Right ventricle myocardium inferior (tissue), 1 donor: ENCODE measurements at places on chromosomes 11 and 22. TPM values are rescaled to one million over a fixed set of nuclear protein-coding genes. Genes with fewer than 3 reads are reported as not detected.
A peak's percentile ranks its signal among the peaks of the same experiment; 100 is the strongest.

The C22orf23 gene
- total RNA-seq, result 0.68 TPM

The ZNRF3 gene
- 5.4 TPM for total RNA-seq

DNA sequence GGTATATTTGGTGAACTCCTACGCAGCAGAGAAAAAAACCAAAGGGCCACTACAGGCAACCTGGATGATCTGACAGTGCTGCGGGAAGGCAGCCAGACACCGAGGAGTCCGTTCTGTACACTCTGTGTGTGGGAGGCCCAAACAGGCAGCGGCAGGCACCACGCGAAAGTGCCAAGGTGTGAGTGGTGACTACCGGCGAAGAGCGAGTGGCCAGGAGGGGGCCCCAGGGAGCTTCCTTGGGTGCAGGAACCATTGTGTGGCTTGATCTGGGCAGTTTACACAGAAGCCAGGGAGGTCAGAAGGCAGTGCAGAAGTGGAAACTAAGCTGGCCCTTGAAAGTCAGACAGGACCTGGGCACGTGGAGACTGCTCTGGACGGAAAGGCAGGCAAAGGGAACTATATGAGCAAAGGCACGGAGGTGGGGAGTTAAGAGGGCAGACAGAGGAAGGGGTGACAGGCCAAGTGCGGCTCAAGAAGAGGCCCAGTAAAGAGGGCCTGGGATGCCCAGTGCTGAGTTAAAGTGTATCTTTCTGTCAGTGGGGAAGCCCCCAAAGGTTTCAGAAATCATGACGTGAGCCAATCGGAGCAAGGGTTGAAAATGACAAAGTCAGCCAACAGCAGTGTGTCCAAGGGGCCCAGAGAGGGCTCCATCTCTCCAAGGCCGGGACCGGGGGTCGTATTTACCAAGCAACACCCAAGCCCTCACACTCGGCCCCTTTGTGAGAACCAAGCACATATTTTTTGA, 10.6 kb downstream of the TMEM184B start:
- peak; percentile 75 for DNase-seq

The HEPN1 gene
- total RNA-seq, result not detected

DNA sequence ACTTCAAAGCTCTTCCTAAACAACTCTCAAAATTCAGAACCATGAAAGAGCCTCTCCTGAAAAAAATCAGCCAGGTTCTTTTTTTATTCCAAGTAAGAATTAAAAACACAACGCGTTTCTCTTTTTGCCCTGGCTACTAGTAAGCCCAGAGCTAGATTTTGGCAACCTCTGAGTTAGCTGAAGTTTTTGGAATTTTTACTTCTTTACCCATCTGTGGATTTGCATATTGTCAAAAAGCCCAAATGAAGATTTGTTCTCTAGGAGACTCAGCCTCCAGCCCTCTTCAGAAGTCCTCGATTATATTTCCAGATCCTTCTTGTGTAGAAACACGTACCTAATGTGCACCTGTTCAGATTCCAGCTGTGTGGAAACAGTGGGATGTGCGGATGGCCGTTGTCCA, 517.9 kb downstream of the TBC1D22A start:
- no peak for DNase-seq

The B3GAT1 gene
- 0.16 TPM for total RNA-seq

DNA sequence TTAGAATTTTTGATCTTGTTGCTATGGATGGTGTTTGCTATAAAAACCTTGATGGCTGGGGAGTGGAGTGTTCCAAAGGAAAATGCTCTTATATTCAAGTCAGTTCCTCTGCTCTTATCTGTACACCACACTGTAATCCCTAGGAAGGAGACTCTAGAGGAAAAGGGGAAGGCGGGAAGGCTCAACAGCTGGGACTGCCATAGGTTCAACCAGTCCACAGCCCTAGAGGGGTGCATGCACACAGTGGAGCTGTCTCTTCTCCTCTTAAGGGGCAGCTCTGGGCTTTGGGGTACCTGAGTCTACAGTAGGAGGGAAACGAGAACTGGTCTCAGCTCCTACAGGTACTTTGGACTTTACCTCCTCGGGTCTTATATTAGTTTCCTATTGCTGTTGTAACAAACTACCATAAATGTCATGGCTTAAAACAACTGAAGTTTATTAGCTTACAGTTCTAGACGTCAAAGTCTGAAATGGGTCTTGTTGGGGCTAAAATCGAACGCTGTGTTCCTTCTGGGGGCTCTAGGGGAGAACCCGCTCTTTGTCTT, 77.2 kb upstream of the ZBED5 start:
- DNase-seq, result no peak

GRCh38 chr11:120383518-120384155, 47.4 kb downstream of the ARHGEF12 start:
- no peak for DNase-seq

- DNase-seq, result no peak
Measured at GRCh38 chr11:92123540-92123939, 101.1 kb upstream of the FAT3 start.

GRCh38 chr11:1919391-1920127, at the start of gene TNNT3:
Gene TNNT3, plus strand, starts transcription at chr11:1919703. Its CDS starts 3,172 bp downstream, at chr11:1922875.
- peak; percentile 61 for DNase-seq

DNA sequence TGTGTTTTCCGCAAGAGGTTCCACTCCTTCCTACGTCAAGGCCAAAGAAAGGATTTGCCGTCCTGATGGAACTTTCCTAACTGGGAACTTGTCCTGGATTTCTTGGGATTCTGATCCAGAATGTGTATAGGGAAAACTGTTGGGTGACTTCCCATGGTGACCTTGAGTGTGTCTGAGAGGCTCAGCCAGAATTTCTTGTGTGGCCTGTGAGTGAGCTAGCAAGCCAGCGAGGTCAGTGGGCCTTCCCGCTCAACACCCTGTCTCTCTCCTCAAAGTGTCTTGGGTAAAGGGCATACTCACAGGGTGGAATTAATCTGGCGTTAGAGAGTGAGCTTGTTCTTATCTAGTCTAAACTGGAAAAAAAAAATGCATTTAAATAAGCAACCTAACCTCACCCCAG, 20.4 kb downstream of the ZNRF3 start:
- no peak for DNase-seq

DNA sequence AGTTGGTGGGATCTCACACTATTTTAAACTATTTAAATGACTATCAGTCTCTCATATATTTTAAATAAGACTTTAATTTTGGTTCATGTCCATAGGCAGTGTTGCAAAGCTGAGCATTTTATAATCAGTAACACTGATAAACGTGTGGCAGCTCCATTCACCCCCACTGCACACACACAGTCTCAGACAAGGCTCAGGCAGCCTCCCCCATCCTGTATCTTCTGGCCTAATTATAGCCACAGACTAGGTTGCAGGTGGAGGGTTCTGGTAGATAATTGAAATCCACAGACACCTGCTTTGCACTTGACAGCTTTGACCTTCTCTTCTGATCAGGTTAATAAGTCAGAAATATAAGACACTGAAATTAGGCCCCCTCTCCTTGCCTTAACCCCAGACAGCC, 118.5 kb upstream of the LDLRAD3 start:
- no peak for DNase-seq

GRCh38 chr22:43313244-43313889, 29.8 kb downstream of the SCUBE1 start:
- DNase-seq, result peak; percentile 73

GRCh38 chr11:1073261-1073724, 1.4 kb upstream of the MUC2 start:
- DNase-seq, result peak; percentile 73

DNA sequence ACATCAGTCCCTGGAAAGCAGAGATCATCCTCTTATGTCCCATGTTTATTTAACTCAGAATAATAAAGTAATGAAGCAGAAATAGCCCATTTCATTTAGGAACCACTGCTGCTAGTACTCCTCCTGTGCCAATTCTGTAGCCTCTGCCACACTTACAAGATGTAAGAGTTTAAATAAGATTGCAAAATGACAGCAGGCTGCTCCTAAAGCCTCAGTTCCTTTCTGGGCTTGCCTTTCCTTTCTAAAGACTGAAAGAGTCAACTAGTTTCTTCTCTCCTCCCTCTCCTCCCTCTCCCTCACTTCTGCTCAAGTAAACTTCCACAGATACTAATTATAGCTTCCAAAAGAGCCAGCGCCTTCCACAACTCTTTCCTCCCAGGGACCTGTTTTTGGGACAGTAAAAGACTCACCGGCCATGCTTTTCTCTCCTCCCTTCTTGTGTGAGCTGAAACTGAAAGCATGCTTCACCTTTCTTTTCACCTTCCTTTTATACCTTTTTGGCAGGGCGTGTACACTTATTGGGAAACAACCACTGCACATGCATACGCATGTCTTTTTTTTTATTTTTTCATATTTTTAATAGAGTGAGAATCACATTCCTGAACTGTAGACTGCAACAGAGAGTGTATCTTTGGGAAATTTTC, 26.1 kb upstream of the CARD16 start:
- no peak for DNase-seq

- DNase-seq, result no peak
Measured at GRCh38 chr11:125873881-125874555, 13.4 kb upstream of the HYLS1 start.

The SLC5A12 gene
- total RNA-seq, result not detected

GRCh38 chr11:74012074-74012809, 3.4 kb upstream of the UCP3 start:
- no peak for DNase-seq

- no peak for DNase-seq
Measured at GRCh38 chr11:61158691-61159381, 2.4 kb downstream of the VPS37C start.

The OR5B21 gene
- total RNA-seq, result not detected

The BANF1 gene
- total RNA-seq, result 248 TPM

DNA sequence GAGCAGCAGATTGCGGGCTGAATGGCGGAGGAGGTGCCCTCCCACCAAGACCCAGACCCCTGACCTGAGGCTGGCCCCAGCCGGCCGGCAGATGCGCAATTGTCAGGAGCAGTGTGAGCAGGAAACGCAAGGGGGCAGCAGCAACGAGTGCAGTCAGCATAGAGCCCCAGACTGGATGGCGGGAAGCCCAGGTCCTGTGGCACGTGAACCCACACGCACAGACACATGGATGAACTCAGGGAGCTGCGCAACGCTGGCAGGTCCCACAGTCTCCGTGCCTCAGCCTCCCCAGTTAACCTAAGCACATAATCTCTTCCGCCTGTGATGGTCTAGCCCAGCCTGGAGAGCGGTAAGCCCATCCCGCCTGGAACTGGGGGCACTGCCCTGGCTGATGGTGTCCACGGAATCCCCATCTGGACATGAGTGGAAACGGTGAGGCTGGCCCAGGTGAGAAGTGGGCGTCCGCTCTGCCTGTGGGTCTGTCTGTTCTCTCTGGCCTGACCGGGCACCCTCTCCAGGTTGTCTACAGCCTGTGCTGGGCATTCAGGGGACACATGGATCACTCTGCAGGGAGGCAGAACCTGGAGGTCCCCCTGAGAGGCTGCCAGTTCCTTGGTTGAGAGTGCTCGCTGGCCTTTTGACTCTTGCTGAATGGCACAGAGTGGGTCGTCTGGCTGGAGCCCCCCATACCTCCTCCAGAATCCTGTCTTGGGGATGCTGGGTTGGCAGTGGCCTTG, 626 bp upstream of the TBX10 start:
- DNase-seq, result peak; percentile 68

DNA sequence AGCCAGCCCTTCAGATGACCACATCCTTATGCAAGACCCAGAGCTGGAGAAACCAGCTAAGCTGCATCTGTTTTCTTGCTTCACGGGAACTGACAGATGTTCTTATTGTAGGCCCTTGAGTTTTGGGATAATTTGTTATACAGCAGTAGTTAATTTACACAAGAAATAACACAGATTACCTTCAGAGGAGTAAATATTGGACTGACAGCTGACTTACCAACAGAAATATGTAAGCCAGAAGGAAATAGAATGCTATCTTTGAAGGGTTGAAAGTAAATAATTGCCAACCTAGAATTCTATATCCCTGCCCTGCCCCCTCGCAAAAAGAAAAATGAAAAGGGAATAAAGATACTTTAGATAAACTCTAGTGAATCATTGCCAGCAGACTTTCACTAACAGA, 124.1 kb downstream of the WNT7B start:
- no peak for DNase-seq

- no peak for DNase-seq
Measured at GRCh38 chr11:11117730-11118129, 235.3 kb downstream of the CSNK2A3 start.

The VSIG2 gene
- 0.70 TPM for total RNA-seq

DNA sequence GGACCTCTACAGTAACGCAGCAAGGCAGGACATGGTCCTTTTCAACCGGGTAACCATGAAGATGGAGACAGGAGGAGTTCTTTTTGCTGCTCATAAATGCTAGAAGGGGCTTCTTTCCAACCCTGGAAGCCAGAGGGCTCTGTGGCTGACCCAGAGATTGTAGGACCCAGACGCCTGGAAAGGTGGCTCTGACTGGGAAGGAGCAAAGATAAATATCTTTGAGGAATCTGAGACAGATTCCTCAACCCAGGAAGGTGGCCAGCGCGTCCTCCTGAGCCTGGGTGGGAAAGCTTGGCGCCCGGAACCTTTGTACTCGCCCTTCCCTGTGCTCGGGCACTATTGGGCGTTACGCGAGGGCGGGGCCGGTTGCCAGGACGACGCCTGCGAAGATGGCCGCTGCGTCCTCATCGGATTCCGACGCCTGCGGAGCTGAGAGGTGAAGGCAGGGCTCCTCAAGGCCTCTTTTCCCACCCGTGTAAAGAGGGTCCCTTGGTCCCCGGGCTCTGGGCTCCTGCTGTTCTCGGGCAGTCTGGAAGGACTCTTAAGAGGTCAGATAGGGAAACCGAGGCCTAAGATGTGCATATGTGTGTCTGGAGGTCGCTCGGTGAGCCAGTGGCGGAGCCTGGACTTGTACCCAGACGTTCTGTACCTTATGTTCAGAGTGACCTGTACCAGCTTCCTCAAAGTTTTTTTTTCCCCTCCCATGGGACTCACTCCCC, at the start of gene BBS1:
Gene BBS1, plus strand, starts transcription at position 365 of the 719 bp plus-strand sequence. Its CDS starts 25 bp downstream, at position 390.
- peak; percentile 95 for DNase-seq

DNA sequence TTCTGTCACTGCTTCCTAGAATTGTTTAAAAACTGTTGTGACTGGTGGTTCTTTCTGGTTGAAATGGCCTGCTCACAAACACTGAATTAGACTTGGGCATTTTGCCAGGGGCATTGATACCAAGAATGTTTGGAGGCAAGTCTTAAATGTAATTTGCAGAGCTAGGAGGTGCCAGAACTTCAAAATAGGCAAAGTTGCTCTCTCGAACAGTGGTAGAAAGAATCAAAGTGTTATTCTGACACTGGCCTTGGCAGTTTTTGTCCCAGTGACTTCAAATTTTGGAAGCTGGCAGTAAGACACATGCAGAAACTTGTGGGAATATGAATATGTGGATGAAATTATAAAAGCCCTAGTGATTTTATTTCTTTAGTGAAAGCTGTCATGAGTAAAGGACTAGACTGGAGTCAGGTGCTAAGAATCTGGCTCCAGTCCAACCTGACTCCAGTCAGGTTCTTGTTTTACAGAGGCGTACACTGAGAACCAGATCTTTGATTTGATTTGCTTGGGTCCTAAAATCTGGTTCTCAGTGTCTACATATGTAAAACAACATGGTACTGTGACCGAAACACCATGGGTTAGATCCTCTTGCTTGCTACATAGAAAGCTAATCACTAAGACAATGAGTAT, 20.9 kb downstream of the SVIP start:
- DNase-seq, result no peak

DNA sequence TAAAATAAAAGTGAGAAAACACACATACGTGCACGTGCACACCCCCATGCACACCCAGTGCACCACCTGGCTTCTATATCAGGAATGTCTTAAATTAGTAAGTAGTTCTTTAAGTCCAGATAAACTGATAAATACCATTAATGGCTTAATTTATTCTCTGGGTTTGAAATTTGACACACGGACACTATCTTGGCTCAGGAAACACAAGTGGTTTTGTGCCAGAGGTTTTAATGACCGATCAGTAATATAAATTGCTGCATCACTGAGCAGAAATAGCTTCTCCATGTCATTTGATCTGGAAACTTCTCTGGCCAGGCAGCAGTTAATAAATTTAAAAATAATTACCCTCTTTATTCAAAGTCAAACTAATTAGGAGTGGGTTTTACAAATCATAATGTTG, 101.5 kb upstream of the NNMT start:
- DNase-seq, result no peak

- no peak for DNase-seq
Measured at GRCh38 chr22:39150848-39151215, 1.6 kb downstream of the CBX7 start.
